ENCODE measurements at places on chromosomes 2 and 18.

DNA sequence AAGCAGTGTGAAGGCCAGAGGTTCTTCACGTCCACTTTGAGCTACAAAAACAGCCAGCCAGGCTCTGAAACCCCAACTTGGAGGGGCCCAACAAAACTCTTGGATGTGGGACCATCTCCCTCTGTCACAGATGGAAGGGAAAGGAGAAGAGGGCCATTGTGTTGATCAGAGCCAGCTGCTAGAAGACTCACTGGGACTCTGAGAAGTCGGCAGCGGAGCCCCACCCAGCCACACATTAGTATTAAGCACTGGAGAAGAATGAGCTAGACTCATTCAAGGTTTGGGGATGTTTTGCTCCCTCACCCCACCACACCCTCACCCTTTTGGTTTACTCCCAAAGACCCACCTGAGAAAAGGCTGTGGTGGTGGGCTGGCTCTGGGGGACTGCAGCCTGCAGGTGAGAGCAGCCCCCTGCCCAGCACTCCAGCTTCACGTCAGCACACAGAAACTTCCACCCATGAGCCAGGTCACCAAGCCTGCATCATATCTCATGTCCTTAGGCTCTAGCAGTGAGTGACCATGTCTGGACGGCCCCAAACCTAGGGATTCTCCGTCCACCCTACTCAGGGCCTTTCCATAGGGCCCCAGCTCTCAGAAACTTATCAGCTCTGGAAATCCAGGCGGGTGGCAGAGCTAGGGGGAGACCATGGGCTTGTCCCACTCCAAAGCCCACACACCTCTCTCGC, 12.6 kb downstream of the TEX51 start:
- no peak for DNase-seq

- peak; percentile 13 for DNase-seq
Observed at GRCh38 chr2:186995092-186995491, 146.1 kb upstream of the ZSWIM2 start.

DNA sequence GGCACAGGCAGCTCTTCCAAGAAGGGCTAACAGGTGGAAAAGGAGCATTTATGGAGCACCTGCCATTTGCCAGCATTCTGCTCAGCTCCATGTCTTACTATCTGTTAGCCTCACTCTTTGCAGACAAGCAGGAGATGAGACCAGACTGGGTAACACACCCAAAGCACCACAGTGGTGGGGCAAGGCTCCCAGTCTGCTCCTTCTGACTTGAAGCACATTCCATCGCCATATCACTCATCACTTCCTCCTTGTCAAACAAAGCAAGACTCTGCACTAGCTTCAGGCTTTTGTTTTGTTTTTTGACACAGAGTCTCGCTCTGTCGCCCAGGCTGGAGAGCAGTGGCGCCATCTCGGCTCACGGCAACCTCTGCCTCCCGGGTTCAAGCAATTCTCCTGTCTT, 182.8 kb downstream of the MGAT5 start:
- DNase-seq: no peak

- DNase-seq: no peak
Observed at GRCh38 chr18:55246278-55246677, 287.0 kb upstream of the CCDC68 start.

GRCh38 chr2:215921895-215922294, 91.5 kb downstream of the MREG start:
- DNase-seq: peak; percentile 91
